ENCODE measurements at places on chromosomes 4 and X.

DNA sequence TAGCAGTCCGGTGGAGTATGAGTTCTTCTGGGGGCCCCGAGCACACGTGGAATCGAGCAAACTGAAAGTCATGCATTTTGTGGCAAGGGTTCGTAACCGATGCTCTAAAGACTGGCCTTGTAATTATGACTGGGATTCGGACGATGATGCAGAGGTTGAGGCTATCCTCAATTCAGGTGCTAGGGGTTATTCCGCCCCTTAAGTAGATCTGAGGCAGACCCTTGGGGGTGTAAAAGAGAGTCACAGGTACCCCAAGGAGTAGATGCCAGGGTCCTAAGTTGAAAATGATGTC is 852 bp downstream of the MAGEH1 start:
- DNase-seq = no peak

GRCh38 chr4:1279253-1279652 is 10.4 kb upstream of the MAEA start:
- peak; percentile 68 for DNase-seq

DNA sequence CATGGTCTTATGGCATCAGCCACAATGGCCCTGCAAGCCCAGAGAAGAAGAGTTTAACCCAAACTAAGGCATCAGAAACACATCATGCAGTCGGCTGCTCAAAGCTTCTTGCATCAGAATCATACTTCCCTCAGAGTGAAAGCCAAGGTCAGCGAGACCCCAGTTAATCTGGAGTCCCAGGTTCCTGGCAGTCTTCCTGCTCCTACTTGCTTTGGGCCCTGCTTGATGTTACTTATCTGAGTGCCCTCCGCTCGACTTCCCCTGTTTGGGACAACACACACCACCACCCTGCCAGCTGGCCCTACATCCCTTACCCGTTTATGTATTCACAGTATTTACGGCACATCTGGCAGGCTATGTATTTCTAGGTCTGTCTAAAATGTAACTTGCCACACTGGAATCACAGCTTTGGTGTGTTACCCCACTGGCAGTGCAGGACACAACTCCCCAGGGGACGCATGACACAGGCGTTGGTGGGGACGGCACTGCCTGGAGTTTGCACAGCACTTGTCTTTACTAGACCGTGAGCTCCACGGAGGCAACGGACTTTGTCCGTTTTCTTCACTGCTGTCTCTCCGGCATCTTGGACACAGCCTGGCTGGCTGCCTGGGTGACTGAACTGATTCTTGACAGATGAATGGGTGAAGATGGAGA is 22.8 kb downstream of the CRMP1 start:
- DNase-seq = no peak

GRCh38 chr4:95544113-95545103 is 4.4 kb downstream of the UNC5C start:
- DNase-seq = no peak

DNA sequence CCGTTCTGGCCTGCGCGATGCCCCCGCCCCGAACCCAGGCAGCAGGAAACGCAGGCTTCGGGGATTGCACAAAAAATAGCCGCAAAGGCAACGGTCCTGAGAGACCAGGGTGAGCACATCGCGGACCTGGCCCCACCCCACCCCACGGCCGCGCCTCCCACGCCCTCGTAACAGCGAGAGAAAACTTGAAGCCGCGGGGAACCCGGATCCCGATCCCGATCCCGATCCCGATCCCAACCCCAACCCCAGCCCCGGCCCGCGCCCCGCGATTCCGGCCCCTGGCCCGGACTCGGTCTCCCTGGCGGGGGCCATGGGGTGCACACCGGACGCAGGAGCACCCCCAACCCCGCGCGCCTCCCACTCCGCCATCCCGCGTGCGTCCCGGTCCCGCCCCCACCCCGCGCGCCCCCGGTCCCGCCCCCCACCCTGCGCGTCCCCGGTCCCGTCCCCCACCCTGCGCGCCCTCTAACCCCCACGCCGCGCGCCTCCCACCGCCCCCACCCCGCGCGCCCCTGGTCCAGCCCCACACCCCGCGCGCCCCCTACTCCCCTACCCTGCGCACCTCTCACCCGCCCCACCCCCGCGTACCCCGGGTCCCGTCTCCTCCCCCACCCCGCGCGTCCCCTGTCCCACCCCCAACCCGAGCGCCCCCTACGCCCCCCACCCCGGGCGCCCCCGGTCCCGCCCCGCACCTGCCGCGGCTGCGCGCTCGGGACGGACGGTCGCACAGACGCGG is 29.0 kb downstream of the NOP14 start:
- peak; percentile 96 for DNase-seq

- DNase-seq = no peak
These were observed 18.7 kb upstream of the ZNF185 start for GRCh38 chrX:152878976-152879755.

DNA sequence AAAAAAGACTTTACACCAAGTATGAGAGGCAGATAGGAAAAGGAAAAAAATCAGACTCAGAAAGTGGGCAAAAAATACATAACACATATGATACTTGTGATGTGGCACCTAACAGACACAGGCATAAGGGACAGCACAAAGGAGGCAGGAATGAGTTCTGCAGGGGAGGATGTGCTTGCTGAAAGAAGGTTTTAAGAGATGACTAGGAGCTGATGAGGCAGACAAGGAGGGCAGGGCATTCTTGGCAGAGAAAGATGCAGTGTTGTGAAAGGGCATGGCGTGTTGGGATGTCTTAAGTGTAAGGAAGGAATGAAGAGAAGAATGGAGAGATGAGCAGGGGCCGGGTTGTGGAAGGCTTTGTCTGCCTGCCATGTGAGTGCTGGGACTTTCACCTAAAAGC is 49.7 kb upstream of the TMEM154 start:
- DNase-seq = no peak

- no peak for DNase-seq
These were observed 239.0 kb upstream of the HTR2C start for GRCh38 chrX:114344756-114345349.

GRCh38 chr4:65635051-65635821 is 35.1 kb downstream of the EPHA5 start:
- no peak for DNase-seq

GRCh38 chrX:68084765-68085164 is 348.5 kb downstream of the OPHN1 start:
- peak; percentile 20 for DNase-seq

DNA sequence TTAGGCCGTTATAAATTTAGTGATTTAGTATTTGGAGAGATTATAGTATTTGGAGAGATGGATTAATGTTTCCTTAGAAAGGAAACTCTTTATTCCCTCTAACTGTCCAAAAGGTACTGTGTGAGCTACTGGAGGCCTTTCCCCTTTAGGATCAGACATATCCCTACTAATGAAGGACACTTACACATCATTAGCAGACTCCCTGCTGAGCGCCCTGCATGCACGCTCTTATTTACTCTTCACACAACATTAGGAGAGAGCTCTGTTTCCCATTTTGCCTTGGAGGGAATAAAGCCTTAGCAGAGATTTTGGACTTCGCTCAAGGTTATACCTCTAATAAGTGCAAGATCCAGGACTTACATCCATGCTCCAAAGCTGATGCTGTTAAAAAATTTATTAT is 17.8 kb upstream of the STOX2 start:
- DNase-seq = no peak

DNA sequence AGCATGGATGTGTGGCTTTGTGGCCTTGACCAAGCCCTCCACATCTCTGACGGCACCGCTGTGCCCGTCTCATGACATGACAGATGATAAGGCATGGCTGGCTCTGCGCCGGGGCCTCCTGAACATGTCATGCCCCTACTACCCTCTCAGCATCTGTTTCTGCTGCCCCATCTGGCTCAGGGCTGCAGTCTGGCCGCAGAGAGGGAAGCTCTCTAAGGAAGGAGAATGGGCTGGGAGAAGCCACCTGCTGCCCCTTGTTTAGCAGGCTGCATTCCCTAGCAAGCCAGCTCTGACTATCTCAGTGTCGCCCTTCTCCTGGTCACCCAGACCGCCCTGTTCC is 7.2 kb downstream of the ZNF185 start:
- no peak for DNase-seq

DNA sequence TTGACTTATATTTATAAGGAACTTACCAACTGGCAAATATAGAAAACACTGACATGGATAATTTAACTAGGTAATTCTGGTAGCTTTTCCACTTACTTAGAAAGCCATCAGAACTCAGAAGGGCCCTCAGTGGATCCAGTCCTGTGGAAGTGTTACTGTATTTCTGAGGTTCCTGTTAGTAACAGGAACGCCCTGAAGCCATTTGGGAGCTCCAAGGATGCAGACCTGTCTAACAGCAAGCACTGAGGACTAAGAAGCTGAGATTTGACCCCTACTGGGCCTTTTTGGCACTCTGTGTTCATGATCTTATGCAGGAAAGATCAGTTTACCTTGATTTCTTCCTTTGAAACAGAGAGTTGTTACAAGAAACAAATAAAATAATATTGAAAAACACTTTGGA is 46.0 kb upstream of the TLL1 start:
- DNase-seq = no peak

GRCh38 chr4:163568843-163569242 is 74.4 kb downstream of the TMA16 start:
- no peak for DNase-seq

- DNase-seq = peak; percentile 85
These were observed 74.8 kb upstream of the PACRGL start for GRCh38 chr4:20625426-20625825.

DNA sequence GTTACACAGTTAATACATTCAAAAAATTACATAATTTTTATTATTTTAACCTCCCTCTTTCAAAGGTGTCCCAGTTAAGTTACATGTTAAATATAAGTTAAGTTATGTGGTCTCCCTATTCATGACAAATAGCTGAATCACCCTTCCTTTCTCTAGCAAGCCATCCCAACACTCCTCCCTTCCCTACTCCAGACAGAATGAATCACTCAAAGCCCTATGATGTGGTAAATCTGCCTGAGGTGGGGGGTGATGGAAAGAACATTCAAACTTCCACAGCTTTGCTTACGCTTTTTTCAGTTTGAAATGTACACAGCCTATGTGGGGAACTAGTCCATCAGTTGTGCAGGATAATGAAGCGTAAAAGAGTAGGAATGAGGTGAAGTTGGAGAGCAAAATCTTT is 90.2 kb downstream of the CXCL13 start:
- no peak for DNase-seq

DNA sequence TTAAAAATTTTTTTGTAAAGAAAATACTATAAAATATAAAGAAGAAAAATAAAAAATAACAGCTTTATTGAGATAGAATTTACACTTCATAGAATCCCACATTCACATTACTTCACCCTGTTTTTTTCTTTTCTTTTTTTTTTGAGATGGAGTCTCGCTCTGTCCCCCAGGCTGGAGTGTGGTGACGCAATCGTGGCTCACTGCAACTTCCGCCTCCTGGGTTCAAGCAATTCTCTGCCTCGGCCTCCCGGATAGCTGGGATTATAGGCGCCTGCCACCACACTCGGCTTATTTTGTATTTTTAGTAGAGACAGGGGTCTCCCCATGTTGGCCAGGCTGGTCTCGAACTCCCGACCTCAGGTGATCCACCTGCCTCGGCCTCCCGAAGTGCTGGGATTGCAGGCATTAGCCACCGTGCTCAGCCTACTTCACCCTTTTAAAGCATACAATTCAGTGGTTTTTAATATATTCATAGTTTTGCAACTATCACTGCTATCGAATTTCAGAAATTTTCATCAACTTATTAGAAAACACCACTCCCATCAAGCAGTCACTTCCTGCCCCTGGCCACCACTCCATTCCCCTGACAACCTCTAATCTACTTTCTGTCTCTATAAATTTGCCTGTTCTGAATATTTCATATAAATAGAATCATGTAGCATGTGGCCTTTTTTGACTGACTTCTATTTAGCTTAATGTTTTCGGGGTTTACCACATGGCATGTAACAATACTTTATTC is 48.7 kb downstream of the TMEM131L start:
- DNase-seq = no peak

DNA sequence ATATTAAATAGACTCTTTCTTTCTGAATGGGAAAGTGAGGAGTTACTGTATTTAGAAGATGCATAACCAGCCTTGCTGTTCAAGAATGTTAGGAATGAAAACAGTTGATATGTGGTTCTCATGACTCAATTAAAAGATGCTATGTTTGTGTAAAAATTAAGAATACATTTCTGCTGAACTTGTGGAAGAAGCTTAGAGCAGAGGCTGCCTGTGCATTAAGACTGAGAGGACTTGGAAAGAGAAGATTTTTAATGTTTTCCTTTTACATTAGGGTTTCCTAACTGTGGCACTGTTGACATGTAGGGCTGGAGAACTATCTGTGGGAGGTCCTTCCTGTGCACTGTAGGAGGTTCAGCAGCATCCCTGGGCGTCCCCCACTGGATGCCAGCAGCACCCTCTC is 137.7 kb downstream of the GPR143 start:
- DNase-seq = no peak

- no peak for DNase-seq
These were observed 29.0 kb downstream of the LONRF3 start for GRCh38 chrX:119003462-119003861.

GRCh38 chr4:3724319-3725231 is 41.6 kb upstream of the ADRA2C start:
- DNase-seq = no peak

- DNase-seq = no peak
These were observed 854.4 kb upstream of the INTU start for GRCh38 chr4:126778348-126778747.

- DNase-seq = no peak
These were observed 331.3 kb upstream of the SFRP2 start for GRCh38 chr4:154120006-154120676.

DNA sequence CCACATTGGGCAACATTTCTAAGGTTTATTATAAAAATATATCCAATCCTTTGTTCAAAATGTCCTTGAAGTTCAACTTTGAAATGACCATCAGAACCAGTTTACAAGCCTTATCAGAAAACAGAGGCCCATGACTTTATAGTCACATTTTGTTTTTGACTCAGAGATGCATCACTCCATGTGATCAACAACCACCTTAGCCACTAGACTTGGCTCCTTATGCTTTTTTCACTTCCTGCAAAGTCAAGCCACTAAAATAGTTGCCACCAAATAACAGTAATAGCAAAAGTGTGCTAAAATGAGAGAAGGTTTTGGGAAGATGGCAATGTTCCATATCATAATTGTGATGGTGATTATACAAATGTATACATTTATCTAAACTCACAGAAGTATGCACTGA is 181.7 kb downstream of the MAML3 start:
- DNase-seq = no peak

All from lower leg skin (tissue), 4 donors.